ENCODE measurements at places on chromosomes 2 and 18.

DNA sequence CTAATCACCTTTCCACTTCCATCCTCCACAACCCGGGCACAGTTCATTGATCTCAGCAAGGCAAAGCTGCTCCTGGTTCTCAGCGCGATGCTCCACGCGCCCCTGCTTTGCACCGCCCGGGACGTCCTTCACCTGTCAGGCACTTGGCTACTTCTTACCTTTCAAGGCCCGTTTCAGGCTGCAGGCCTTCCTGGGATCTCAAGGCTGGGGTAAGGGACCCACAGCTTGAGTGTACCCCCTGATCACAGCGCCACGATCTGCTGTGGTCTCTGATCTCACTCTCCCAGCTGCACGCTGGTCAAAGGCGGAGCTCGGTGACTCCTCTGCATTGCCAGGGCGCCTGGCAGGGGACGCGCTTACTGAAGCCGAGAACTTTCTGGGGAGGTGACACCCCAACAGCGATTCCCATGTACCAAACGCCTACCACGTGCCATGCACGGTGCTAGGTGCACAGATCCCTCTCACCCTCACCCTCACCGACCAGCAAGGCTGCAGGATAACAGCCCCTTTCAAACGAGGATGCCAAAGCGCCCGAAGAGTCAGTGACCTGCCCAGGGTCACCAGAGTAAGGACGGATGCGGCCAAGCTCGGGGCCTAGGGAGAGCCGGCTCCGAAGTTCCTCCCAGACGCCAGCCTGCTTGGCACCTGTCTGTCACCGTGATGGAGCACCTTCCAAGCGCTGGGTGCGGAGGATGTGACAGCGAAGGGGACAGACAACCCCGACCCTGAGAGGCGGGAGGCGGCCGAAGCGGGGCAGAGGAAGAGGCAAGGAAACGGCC lies 818 bp downstream of the ITGB1BP1 start:
- DNase-seq: peak; percentile 30

- DNase-seq: peak; percentile 16
Observed at GRCh38 chr2:42238644-42239288, 69.6 kb downstream of the EML4 start.

DNA sequence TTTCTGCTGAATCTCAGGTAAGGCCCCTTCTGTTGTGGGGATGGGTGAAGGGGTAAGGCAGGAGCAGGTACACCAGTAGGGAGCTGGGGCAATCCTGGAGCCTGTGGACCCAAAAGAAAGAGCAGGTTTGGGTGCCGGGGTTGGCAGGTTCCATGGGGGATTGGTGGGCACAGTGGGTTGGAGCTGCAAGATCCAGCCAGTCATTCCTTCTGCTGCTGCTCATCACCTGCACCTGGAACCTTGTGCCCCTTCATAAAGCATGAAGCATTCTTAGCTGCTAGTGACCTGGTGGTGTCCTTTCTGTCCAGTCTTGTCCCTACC lies 24.9 kb downstream of the FHOD3 start:
- no peak for DNase-seq

DNA sequence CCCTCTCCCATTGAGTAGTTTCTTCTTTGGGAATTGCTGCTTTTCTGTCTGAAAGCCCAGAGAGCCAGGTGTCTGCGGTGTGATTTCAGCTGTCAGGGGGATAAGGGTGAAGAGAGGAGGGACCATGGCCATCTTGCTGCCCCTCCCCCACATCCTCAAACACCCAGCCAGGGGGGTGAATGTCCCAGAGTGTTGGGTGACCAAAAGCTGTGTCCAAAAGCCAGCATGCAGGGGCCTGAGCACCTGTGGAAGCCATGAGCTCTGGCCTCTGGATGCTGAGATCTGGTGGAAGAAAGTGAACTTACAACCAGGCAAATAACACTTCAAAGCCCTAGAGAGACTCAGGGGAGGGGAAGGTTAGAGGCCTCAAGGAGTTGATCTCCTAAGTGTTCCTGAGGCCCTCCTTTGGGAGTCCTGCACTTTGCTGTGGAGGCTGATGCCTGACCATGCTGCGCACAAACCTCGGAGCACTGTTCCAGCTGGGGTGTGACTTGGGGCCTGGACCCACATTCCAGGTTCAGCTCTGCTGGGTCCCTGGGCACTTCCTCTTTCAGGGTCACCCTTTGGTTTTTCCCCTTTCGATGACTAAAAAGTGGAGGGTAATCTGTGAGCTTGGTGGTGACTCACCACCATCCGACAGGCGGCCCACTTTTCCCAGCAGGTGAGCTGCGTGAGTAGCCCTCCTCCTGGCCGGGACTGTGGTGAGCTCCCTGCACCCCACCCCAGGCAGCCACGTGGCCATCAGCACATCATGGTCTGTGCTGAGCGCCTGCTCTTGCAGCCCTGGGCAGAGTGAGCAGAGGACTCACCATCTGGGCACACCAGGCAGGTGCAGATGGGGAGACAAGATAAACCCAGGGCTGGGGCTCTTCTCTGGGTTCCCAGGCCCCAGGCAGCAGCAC lies 66.8 kb upstream of the FOSL2 start:
- peak; percentile 54 for DNase-seq

GRCh38 chr18:55228191-55228590 lies 268.9 kb upstream of the CCDC68 start:
- peak; percentile 42 for DNase-seq

GRCh38 chr18:49023271-49023937 lies 72.6 kb upstream of the SMAD7 start:
- DNase-seq: no peak

- no peak for DNase-seq
Observed at GRCh38 chr2:174663550-174663949, 65.9 kb upstream of the WIPF1 start.

- DNase-seq: no peak
Observed at GRCh38 chr2:189659734-189660133, 1.5 kb upstream of the ASNSD1 start.

DNA sequence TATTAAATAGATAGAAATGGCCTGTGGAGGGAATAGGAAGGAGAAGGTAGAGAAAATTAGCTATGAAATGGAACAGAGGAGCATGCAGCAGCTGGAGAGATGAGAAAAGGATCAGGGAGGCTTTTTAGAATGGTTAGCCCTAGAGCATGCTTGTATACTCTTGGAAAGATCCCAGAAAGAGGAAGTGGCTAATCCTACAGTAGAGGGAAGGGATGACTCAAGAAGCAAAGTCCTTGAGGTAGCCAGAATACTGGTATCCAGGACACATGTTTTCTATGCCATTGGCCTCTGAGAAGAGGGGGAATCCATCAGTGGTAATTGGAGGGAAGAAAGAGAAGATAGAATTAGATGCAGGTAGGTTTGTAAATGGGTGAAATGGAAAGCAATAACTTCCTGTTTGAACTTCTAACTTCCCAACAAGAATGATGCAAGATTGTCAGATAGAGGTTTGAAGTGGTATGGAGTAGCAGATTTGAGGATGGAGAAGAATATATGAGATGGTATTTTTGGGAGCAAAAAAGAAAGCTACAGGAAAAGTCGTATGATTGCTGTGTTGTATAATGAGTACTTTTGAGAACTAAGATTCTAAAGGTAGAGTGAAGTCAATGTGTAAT lies 17.1 kb upstream of the OSBPL6 start:
- DNase-seq: peak; percentile 65

DNA sequence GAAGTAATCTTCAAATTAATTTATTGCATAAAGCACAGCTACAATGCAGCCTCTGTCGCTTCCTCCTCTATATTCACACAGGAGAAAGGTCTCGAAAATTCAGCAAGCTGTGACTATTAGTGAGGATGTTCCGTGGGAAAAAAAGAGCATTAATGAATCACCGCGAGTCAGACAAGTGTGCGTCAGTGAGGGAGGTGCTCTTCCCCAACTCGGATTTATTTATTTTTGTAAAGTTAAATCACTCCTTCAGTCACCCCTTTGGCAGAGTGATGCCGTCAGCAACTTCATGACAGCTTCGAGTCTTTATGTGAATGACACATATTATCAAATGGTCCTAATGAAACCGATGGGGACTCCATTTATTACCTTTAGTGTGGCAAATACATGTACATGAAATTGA lies 648.9 kb upstream of the SALL3 start:
- no peak for DNase-seq

- DNase-seq: no peak
Observed at GRCh38 chr18:46374850-46375249, 270.7 kb downstream of the HAUS1 start.

DNA sequence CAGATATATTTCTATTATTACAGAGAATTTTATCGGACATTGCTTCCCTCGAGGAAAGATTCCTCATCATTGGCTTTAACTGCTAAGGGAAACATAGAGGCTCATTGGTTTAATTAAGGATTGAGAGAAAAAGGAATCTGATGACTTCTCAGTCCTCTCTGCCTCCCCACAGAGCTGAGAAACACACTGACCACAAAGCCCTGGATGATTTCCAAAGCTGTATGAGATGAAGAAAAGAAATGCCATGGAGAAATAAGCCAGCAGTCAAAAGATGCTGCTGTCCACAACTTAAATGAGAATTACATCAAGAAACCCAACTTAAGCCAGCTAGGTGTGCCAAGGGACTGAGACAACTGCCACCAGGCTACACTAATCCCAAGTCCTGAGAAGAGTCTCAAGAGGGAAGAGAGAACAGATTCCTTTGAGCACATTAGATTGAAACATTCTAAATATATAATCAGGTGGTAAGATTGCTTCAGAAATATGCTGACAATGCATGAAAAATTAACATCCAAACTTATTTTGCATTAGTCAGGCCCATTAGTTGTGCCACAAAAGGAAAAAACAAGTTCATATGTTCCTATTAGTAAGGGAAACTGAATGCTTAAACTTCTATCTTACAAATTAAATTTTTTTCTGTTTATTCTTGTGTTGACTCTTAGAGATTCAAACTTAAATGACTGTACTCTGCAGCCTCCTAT lies 308.1 kb upstream of the CYRIA start:
- DNase-seq: no peak

DNA sequence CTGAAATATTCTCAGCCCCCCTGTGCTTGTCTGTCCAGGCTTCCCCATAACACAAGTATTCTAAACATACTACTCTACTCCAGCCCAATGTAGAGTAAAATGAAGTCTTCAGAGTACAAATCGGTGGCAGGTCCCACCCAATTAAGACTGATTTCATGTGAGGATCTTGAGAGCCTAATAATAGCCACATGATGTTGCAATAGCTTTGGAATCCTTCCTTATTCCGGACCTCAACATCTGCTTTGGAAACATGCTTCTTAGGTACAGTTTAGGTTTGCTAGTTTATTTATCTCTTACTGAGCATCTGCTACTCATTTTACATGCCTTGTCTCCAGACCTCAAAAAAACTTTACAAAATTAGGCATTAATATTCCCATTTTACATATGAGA lies 207.3 kb upstream of the RAB6C start:
- no peak for DNase-seq

GRCh38 chr2:88416016-88416663 lies 36.4 kb downstream of the FOXI3 start:
- DNase-seq: no peak

- DNase-seq: no peak
Observed at GRCh38 chr2:65486282-65486681, 53.9 kb upstream of the SPRED2 start.

DNA sequence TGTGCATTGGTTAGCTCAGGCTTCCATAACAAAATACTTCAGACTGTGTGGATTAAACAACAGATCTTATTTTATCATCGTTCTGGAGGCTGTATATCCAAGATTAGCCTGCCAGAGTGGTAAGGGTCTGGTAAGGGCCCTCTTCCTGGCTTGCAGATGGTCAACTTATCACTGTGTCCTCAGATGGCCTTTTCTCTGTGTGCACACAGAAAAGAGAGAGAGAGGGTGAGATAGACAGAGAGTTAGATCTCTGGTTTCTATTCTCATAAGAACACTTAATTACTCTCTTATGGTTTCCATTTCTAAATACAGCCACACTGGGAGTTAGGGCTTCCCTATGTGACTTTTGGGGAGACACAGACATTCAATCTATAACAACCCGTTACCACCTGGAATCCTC lies 1003.5 kb downstream of the TSN start:
- no peak for DNase-seq

GRCh38 chr2:177221970-177222369 lies 9.4 kb downstream of the HNRNPA3 start:
- no peak for DNase-seq

- peak; percentile 91 for DNase-seq
Observed at GRCh38 chr18:12839057-12839525, 44.9 kb downstream of the PTPN2 start.

DNA sequence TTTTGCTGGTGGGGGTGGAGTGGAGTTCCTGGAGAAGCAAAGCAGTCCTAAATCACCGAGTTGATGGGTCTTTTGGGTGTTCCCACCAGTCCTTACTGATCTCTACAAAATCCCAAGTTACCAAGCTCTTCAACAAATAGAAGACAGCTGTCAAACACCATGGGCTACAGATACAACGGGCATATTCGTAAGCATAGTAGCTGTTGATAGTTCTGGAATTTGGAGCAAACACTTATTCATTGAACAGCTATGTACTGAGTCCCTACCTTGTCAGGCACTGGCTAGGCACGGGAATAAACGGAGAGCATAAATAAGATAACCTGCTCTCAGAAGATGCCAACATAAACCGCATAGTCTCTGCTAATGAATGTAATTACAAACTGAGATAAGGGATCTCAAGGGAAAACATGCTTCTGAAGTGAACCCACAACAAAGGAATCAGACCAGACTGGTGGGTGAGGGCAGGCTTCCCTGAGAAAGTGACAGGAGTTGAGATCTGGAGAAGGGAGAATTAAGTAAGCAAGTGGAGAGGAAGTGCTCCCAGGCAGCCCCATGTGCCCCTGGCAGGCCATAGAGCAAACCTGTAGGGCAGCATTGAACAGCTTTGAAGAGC lies 947 bp upstream of the ANKRD44 start:
- peak; percentile 3 for DNase-seq
